Fibroblast of skin of abdomen (primary cell): ENCODE measurements at places on chromosomes 13 and 19.

DNA sequence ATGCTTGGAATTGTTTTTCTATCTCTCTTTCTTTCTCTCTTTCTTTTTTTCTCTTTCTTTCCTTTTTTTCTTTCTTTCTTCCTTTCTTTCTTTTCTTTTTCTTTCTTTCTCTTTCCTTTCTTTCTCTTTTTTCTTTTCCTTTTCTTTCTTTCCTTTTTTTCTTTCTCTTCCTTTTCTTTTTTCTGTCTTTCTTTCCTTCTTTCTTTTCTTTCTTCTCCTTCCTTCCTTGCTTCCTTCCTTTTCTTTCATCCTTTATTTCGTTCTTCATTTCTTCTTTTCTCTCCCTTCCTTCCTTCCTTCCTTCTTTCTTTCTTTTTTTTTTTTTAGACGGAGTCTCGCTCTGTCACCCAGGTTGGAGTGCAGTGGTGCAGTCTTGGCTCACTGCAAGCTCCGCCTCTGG, 1.9 kb upstream of the MEX3D start:
- no peak for DNase-seq

DNA sequence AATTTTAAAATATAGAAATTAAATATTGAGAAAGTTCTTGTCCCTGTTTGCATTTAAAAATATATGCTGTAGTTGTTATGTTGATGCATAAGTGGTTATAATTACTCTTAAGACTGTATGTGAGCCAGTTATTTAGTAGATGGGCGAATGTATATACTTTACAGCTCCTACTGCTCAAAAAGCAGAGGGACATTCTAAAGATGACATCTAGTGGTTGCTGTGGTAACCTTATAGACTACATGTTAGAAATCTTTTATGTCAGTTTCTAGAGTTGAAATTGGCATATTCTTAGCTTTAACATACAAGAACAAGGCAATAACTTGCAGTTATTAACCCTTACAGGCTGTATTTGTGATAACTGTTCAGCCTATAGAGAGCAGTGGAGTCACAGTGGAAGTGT, 160.5 kb downstream of the OLFM4 start:
- DNase-seq = no peak

GRCh38 chr13:108315273-108315672, 45.8 kb downstream of the TNFSF13B start:
- no peak for DNase-seq

- DNase-seq = no peak
These were observed 214.2 kb downstream of the OXGR1 start for GRCh38 chr13:96780105-96780504.

- no peak for DNase-seq
These were observed 298.1 kb downstream of the FOXO1 start for GRCh38 chr13:40368127-40368891.

- DNase-seq = no peak
These were observed 181.5 kb downstream of the FOXO1 start for GRCh38 chr13:40484974-40485373.

DNA sequence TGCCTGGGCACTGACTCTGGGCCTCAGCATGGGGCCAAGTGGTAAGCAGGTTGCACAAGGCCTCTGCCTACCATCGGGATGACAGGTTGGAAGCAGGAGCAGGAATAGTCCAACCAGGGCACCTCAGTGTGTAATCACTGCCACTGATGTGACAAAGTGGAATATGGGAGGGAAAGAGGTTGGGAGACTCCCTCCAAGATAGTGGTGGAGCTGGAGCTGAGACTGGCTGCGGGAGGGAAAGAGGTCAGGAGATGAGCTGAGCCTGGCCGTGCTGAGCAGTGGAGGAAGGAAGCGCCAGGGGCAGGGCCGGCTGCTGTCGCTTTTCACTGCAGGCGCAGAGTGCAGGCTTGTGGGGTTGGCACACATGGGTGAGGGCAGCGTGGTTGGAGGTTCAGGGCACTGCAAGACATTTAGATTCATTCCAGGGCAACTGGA, 6.8 kb downstream of the UPF3A start:
- DNase-seq = no peak

DNA sequence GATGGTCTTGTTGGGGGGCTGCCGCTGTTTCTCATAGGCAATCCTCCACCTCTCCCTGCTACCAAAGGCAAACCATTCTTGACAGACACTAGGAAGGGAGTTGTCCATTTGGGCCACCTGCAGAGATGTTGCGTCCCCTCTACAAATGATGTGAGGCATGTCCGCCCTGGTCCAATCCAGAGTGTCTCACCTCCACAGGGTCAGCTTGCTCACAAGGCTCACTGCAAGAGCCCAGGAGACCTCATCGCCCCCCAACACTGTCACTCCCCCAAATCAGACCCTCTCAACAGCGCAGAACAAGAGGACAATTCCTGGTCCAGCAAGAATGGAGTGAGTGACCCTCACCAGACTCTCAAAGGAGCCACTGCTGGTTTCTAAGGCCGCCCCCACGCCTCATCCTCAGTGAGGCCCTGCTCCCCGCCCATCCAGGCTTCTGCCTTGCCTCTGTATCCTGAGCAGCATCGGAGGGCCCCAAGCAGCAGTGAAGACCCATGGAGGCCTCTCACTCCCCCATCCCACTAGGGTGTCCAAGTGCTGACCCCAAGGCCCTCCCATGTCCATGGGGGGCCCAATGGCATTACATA, 6.5 kb downstream of the HNRNPL start:
- no peak for DNase-seq

DNA sequence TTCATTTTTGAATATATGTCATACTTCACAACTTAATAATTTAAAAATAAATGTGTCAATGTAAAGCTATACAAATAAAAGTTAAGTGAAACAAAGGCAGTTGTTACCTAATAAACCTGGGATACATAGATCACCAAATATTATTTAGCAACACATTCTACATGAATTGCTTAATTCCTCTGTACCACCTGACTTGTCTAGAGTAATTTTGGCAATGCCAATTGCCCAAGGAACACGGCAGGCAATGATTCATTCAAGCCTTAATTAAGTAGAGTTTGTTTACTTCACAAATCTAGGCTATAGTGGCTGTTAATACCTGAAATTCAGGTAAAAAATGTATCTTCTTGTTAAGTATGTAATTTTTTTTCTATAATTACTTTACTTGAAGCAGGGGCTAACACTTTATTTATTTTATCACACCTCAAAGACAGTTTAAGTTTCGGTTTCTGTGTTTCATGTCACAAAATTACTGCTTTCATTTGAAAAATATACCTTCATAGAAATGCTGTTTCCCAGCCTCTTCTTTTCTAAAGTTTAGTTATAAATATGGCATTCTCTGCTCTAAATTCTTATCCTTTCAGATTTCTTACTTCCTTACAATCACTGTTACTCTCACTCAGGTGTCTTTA, 705.7 kb downstream of the SLITRK5 start:
- no peak for DNase-seq

DNA sequence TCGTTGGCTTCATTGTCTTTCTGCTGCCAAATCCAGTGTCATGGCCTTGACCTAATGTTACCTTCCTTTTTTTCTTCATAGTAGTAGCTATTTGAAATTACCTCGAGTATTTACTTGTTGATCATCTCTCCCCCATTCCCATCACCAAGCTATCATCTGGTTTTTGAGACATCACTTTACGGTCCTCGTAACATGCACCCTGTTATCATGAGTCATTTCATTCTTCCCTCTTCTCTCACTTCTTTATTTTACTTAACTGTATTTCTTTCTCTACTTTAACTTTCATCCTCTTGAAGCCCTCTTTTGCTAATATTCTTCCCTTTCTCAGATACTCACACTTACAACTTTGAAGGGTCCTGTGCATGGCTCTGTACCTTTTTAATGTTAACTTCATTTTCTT, 31.8 kb downstream of the TPP2 start:
- no peak for DNase-seq

DNA sequence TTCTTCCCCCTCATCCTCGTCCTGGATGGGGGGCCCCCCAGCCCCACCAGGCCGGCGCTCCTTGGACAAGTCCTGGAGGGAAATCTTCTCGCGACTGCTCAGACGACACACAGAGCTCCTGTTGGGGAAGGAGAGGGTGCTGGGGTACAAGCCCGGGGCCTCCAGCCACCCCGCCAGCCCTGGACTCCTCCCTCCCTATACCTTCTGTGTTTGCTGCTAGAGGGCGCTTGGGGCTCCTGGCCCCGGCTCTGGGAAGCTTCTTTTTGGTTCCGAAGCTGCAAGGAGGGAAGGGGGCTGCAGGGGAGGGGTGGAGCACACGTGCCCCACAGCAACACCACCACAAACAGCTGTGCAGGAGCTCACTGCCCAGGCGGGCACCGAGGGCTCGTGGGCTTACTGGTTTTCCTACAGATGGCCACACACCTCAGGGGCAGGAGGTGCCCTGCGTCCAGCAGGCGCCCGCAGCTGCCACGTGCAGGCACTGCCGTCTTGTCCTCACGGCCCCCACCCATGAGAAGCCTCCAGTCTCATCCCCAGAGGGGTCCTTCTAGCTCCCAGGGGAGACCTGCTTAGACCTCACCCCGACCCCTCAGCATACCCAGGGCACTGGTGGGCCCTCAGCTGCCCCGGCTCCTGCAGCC, 20.5 kb downstream of the EPS8L1 start:
- no peak for DNase-seq

GRCh38 chr19:48418317-48419064, 25.0 kb downstream of the GRIN2D start:
- peak; percentile 66 for DNase-seq

DNA sequence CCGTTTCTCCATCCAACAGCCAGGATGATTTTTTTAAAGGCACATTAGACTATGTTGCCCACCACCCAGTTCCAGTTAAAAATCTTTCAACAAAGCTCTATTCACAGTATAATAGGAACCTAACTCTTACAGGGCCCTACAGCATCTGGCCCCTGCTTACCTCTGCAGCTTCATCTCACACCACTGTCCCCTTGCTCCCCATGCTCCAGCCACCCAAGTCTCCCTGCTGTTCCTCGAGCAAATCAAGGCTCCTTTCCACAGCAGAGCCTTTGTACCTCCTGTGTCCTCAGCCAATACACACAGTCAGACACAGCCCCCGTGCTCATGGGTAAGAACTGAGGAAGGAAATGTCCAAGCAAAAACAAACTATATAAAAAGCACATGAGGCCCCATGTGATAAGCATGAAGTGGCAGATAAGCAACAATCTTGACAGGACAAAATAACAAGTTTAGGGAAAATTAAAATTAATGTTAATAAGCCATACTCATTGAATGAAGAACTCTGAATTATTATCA, 67.5 kb downstream of the TSC22D1 start:
- no peak for DNase-seq

- DNase-seq = no peak
These were observed 4.0 kb downstream of the ZNF565 start for GRCh38 chr19:36210497-36210896.
